ENCODE measurements at places on chromosomes 2 and 18. TPM values are rescaled to one million over a fixed set of nuclear protein-coding genes. Genes with fewer than 3 reads are reported as not detected.

The OR6B2 gene
- total RNA-seq: not detected

The CXCR4 gene
- 20.8 TPM for total RNA-seq

DNA sequence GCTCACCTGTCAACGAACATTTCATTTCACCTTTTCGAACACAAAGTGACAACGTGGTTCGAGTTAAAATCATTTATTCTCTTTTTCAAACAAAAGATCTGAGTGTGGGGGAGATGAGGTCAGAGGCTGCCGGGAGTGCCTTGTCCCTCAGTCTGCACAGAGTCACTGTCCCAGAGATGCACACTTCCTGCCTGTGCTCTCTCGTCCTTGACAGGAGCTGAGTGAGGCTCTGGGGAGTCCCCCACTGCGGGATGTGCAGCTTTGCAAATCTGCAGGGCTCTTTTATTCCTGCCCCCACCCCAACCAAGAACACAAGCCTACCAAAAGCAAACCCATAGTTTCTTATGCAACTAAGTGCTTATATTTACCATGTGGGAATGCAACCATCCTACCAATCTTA lies 497.8 kb downstream of the EIPR1 start:
- DNase-seq: no peak

GRCh38 chr2:100197631-100198153 lies 55.3 kb upstream of the AFF3 start:
- DNase-seq: peak; percentile 26

DNA sequence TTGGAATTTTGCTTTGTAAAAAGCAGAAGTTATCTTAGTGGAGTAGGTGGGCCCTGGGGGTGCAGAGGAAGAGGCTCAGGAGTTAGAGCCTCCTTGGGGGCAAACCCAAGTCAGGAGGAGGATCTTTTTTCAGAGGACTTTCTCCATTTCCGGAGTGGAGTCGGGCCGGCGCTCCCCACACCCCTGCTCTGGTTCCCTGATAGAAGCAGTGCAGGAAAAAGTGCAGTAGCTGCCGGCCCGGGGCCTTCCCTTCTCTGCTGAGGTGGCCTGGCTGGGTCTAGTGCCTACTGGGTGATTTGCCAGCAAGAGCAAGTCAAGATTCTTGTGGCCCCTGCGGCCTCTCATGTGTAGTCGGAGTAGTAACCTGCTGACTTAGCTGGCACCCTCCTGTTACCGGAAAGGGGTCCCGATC lies 124.2 kb upstream of the HS6ST1 start:
- DNase-seq: no peak

The ABCB11 gene
- 0.11 TPM for total RNA-seq

GRCh38 chr2:111061191-111061590 lies 59.5 kb upstream of the BCL2L11 start:
- DNase-seq: no peak

GRCh38 chr2:112541315-112542122 lies 746 bp upstream of the POLR1B start:
- DNase-seq: no peak

The EVX2 gene
- total RNA-seq: 1.9 TPM

- DNase-seq: no peak
Measured at GRCh38 chr2:58584606-58585118, 343.5 kb upstream of the FANCL start.

DNA sequence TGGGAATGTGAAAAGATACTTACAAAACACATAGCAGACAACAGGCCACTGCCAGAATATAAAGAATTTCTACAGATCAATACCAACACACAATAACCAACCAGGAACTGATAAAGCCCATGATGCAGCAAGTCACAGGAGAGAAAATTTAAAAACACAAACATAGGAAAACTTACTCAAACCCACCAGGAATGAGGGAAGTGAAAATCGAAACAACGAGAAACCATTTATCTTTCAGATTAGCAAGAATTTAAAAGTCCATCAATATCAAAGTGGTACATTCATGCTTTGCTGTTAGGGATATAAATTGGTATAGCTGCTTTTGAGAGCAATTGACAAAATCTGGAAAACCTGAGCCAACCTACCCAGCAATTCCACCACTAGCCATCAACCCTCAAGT lies 27.6 kb downstream of the B4GALT6 start:
- no peak for DNase-seq

GRCh38 chr2:25105336-25106085 lies 62.9 kb downstream of the POMC start:
- no peak for DNase-seq

DNA sequence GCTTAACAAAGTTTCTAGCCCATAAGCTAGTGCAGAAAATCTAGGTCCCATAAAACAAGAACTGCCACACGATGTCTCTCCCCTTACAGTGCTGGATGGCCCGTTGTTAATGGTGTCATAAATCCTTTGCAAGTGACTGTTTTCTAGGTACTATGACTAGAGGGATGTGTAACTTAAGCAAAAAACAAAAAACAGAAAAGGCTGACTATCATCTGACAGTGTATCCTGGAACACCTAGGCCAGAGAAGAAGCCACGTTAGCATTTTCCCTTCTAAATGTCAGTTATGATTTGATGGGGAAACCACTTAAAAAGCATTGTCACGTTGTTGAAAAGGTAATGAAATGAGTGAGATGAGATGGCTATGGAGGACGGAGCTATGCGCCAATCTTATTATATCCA lies 2.4 kb downstream of the CASP8 start:
- no peak for DNase-seq

The ADCYAP1 gene
- total RNA-seq: 6.3 TPM

DNA sequence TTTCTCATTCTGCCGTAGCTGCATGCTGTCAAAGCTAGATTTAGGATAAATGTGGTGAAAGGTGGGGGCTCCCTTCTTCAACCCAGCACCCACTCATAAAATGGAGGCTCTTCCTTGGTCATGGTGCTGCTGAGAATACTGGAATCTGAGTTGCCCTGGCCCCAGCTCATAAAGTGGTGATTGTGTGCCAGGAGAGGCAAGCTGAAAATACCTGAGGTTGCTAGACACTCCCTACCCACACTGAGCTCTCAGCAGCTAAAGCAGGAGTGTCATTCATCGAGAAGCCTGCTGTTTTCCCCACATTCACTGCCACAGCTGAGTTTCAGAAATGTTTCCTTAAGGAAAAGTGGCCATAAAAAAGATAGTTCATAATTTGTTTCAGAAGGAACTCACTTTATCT lies 297.1 kb upstream of the RBMS1 start:
- DNase-seq: no peak
